ENCODE measurements at places on chromosomes 6 and 20.
A peak's percentile ranks its signal among the peaks of the same experiment; 100 is the strongest.

DNA sequence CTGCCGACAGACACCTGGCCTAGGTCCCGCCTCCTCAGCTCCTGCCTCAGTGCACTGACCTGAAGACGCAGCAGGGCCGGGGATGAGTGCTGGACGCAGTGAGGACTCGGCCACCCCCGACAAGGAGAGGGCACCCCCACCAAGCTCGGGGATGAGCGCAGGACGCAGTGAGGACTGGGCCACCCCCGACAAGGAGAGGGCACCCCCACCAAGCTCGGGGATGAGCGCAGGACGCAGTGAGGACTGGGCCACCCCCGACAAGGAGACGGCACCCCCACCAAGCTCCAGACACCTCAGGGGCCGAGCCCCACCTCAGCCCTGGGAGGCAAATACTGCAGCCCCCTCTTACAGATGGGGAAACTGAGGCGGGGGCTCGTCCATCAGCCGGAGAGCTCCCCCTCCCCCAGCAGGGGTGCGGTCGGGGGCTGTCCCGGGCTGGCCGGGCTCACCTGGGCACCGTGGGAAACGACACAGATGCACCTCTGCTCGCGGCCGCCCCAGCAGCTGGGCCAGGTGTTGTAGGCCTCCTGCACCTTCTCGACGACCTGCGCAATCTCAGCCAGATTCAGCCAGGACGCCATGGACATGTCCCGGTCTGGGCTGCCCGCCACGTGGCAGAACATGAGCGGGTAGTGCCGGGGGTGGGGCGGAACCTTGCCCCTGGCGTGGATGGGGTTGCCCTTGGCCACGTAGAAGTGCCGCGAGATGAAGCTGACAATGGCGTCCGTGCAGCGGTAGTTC lies 7.5 kb downstream of the HELZ2 start:
- no peak for DNase-seq

DNA sequence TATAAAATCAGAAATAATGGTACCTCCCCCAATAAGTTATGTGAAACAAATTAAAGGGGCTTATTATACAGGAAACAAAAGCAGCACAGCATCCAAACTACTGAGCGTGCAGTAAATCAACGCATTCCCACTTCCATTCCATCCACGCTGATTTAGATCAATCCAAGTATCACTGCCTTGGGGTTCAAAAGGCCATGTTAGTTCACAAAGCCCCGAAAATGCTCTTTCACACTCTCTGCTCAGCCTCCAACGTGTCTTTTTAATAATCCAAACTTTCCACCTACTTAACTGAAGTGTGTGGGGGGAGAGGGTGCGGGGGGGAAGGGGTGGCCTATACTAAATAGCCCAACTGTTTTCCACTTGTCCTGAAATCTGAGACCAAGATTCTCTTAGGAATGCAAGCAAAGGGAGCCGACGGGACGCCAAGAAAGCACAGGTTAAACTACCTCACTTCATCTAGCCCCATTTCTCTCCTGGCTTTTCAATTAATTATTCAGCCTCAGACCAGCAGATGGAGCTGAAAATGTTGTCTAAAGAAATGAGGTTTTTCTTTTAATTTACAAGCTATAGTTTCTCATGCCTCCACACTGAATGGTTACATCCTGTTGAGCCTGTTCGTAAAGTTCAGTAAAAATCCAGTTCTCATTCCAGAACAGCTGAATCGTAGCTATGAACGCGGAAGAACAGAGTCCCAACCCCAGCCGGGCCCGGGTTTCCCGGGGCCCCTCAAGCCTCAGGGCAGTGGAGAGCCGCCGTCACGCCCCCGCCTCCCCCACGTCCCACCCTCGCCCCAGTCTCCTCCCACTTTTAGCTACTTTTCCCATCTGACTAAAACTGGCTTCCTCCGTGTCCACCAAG lies 1.0 kb upstream of the NXT1 start:
- DNase-seq, result peak; percentile 59

DNA sequence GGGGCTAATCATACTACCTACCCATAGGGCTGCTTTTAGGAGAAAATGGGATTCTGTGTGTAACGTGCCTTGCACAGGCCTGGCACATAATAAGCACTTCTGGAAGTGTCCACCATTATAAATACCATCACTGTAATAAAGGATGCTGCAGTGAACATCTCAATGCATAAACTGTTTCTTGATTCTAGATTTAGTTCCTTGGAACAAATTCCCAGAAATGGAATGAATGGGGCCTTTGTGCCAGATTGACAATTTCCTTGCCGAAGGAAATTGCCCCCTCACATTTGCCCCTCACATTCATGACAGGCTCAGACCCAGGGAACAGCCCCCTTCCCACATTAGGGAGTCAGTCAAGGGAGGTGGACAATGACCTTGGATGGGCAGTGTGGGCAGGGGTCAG lies 29.2 kb downstream of the BPIFB4 start:
- DNase-seq, result no peak

DNA sequence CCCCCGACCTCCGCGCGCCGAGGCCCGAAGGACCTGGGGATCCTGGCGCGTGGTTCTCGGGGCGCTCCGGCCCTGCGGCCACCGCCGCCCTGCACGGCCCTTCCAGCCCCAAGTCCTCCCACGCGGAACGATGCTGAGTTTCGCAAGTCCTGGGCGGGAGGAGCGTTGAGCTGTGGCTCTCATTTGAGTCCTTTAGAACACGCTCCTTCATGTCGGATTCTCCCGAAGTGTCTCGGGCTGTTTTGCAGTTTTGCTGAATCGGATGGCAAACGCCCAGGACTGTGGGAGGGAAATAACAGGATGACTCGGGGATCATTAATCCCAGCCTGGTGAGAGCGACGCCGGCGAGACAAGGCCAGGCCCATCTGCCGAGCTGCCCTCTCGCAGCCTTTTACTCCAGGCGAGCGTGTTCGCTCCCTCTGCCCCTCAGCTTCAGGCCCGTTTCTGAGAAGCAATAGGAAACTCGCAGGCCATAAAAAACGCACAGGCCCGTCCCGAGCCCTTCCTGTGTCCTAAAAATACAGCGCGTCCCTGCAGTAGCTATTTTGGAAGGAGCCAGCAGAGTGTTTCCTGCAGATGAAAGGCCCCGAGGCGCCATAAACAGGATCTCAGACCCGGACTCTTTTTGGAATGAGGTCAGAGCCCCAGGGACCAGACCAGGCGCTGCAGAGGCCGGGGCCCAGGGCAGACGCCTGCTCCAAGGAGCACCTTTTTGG lies 153.5 kb downstream of the DLL1 start:
- no peak for DNase-seq

GRCh38 chr6:156773935-156774852 lies 3.0 kb upstream of the ARID1B start:
- no peak for DNase-seq

- DNase-seq, result no peak
These were observed 8.7 kb upstream of the SRPK1 start for GRCh38 chr6:35929601-35930000.

DNA sequence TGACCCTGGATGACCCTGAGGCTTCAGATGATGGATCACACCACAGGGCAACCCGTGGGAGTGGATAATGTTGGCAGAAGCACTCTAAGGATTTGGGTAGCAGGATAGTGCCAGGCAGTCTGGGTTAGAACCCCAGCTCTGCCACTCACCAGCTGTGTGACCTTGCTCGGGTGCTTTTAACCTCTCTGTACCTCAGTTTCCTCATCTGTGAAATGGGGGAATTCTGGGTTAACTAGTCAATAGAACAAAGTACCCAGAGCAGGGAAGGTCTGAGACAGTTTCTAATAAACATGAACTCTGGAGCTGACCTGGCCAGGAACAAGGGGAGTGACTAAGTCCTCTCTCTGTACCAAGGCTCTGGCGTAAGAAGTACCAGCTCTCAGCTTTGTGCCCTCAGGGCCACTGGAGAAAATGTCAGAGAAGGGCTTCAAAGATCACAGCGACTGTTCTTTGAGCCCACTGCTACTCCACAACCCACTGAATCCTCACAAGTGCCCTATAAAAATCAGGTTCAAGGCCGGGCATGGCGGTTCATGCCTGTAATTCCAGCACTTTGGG lies 14.7 kb upstream of the NOL4L start:
- no peak for DNase-seq

DNA sequence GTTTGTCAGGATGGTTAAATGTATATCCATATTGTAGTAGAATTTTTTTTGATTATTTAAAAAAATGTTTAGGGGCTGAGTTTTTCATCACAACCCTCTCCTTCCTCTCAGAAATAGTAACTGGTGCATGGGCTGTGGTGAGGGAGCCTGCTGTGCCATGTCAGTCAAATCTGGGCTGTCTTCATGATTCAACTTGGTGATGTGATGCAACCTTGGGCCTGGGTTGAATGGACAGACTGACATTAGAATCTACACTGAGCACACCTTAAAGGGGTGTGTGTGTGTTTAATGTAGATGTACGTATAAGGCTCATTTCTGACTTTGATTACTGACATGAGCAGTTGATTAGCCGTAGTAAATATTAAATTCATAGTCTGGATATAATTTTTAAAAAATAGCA lies 3.7 kb downstream of the TJAP1 start:
- no peak for DNase-seq

DNA sequence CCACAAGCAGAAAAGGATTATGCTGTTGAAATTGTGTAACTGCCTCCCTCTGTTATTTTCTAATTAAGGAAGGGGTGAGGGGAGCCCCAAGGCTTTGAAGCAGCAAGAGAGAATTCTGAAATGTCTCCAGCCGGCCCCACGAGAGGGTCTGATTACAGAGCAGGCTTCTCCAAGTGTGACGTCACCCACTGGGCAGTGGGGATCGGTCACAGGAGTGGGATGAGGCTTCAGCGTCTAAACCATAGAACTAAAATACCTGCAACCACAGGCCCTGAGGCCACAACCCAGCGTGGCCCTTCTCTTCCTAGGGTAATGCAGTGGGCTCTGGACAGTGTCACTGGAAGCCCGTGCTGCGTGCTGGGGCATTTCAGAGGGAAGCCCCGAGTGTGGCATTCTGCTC lies 38.6 kb upstream of the APCDD1L start:
- no peak for DNase-seq

GRCh38 chr20:62773845-62774714 lies 22.2 kb upstream of the MRGBP start:
- DNase-seq, result no peak

GRCh38 chr6:14550410-14550809 lies 432.8 kb downstream of the CD83 start:
- no peak for DNase-seq

DNA sequence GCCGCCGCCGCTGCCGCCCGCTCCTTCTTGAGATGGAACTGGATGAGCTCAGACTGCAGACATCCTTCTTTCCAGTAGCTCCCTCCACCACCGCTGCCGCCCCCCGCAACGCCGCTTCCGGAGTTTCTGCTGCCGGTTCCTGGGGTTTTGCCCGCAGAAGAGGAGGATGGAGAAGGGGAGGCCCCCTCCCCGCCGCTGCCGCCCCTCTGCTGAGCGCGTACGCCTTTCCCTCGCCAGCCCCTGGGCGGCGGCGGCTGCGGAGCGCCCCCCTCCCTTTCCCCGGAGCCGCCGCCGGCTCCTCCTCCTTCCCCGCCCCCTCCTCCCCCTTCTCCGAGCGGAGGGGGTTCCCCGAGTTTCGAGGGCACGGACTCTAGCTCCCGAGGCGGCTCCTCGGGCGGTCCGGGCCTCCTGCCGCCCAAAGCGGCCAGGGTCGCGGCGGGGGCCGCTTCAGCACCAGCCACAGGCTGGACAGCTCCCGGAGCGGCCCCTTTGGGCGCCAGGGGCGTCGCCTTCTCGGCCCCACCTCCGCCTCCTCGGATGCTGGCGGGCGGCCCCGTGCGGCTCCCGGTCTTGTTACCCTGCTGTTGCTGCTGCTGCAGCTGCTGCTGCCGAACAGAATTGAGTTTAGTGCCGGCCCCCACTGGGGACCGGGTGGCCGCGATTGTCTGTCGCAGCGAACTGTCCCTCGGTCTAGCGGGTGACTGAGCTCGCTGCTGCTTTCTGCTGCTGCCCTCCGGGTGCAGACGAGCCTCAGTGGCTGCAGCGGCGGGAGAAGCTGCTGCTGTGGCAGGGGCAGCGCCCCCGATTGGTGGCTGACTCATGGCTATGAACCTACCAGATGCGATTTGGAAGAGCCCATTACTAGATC lies 3.1 kb downstream of the MTCL3 start:
- peak; percentile 41 for DNase-seq

DNA sequence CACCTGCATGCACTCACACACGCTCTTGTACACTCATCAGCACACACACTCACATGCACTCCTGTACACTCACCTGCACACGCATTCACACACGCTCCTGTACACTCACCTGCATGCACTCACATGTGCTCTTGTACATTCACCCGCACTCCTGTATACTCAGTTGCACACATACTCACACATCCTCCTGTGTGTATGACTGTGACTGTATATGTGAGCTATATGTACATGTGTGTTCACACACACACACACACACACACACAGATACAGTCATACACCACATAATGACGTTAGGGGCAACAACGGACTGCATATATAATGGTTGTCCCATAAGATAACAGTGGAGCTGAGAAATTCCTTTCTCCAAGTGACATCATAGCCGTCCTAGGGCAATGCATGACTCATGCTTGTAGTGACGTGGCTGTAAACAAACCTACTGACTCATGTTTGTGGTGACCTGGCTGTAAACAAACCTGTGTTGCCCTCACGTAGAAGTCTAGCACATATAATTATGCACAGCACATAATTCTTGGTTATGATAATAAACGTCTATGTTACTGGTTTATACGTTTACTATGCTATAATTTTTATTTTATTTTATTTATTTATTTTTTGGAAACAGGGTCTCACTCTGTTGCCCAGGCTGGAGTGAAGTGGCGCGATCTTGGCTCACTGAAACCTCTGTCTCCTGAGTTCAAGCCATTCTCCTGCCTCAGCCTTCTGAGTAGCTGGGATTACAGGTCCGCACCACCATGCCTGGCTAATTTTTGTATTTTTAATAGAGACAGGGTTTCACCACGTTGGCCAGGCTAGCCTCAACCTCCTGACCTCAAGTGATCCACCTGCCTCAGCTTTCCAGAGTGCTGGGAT lies 22.8 kb upstream of the TAF4 start:
- DNase-seq, result no peak

- no peak for DNase-seq
These were observed 52.5 kb downstream of the MKKS start for GRCh38 chr20:10381477-10381876.

DNA sequence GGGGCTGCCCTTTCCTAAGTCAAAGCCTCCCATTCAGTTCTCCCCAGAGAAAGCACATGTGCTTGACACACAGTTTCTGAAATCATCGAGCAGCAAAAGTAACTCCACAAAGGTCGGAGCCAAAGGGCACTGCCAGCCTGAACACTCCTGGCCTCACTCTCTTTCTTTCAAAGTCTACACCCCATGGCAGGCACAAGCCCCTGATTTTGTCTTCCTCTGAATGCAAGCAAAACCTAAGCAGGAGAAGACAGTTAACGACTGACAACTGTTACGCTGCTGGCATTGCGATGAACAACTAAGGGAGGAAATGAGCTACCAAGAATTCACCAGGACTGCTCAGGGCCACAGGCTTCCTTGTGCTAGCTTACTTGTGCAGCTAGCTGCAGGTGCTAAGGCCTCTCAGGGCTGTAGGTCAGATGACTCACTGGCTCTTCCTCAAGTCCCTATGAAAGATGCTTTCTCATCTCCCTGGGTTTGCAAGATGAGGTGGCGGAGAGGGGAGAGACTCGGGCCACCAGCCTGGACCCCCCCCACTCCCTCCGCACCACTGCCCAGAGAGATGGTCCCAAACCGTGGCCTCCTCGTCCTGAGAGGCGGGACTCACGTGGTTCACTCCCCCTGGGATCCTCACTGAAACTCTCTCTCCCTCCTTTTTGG lies 208.2 kb downstream of the DLL1 start:
- DNase-seq, result no peak

All from stimulated activated CD8-positive, alpha-beta memory T cell treated with anti-CD3 and anti-CD28 coated beads, Interleukin-4, amount 100 ng/mL, for 1 hour (primary cell).